GF-D8 (cell line): ENCODE measurements at places on chromosomes 1 and 21.
A peak's percentile ranks its signal among the peaks of the same experiment; 100 is the strongest.

DNA sequence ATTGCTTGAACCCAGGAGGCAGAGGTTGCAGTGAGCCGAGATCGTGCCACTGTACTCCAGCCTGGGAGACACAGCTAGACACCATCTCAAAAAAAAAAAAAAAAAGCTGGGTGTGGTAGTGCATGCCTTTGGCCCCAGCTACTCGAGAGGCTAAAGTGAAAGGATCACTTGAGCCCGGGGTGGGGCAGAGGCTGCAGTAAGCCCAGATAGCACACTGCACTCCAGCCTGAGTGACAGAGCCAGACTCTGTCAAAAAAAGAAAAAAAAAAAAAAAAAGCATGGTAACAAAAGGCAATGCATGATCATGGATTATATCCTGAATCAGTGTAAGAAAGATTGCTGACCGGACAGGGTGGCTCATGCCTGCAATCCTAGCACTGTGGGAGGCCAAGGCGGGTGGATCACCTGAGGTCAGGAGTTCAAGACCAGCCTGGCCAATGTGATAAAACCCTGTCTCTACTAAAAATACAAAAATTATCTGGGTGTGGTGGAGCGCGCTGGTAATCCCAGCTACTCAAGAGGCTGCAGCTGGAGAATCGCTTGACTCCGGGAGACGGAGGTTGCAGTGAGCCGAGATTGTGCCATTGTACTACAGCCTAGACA lies 76.3 kb downstream of the RUSC1 start:
- no peak for DNase-seq

DNA sequence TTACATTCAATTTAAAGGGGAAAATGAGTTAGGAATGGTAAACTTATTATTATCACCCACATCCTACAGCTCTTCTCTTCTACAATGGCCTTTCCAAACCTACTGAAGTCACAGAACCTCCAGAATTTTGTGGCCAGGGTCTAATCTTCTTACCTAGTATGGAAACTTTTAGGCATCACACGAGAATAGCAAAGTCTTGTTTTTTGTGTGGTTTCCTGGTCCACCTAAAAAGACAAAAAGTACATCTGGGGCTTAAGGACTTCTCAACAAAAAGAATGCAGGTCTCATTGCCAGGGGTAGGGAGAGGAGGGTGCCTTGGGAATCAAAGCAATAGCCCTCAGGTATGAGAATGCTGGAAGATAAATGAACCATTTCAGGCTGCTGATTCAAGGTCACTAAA lies 345.3 kb downstream of the LMX1A start:
- no peak for DNase-seq

GRCh38 chr1:9294910-9295636 lies 2.4 kb downstream of the SPSB1 start:
- DNase-seq, result no peak

- DNase-seq, result no peak
These were observed 170.0 kb upstream of the L1TD1 start for GRCh38 chr1:62024690-62025089.

DNA sequence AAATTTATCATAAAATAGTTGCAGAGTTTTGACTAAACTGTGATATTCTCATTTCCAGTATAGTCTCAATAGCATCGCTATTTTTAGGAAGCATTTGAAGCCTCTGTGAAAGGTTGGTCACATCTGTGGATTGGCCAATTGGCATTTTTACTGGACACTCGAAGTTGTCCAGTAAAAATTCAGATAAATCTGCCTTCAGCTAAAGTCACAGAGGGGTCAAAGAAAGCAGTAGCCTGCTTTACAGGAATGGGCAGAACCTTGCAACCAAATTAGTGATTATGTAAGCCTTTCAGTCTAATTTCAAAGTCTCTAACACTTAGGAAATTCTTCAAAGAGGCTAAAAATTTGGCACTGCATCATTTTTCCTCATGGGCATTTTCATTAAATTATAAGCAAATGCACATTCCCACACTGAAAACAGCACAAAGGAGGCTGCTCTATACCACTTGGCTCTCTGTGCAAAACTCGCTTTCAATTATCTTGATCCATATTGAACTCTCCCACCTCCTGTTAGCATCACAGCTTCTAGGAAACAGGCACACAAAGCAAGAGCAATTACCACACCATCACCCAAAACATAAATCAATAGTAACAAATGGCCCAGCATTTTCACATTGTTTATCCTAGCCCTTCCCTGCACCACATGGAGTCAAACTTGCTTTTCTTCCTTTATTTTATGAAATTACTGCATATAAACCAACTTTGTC lies 318.5 kb upstream of the DUSP10 start:
- DNase-seq, result no peak

DNA sequence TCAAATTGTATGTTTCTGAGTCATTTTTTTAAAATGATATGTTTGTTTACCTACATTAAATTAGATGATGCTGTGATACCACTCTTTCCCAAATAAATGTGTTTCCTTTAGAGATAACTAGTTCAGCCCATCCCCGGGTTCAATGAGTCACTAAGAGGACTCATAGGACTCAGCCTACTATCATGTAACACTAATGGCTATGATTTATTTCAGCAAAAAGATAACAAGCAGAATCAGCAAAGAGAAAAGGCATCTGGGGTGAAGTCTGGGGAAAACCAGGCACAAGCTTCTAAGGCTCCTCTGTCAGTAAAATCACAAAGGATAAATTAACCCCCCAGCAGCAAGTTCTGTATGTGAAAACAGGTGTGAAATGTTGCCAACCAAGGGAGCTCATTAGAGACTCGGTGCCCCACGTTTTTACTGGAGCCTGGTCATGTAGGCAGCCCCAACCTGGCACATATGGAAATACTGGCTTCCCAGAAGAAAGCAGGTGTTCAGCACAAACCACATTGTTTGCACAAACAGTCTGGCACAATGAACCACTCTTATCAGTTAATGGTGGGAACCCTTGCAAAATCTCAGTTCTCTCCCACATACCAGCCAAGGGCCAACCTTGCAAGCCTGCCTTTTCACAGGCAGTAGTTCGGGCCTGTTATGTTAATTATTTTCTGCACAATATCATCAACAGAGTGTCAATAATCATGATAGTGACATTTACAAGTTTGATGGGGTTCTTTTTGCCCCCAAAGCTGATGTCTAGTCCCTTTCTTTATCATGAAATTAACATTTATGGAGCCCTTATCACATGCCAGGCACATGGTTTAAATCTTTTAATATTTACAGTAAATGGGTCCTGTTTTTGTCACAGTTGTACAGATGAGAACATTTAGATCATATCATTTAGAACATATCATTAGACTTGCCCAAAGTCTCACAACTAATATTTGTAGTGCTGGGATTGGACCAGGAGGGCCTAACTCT lies 23.1 kb upstream of the CNN3 start:
- peak; percentile 21 for DNase-seq

- no peak for DNase-seq
These were observed 55.2 kb downstream of the IRF2BP2 start for GRCh38 chr1:234554698-234555311.

- DNase-seq, result no peak
These were observed 156.1 kb downstream of the LIPI start for GRCh38 chr21:14054682-14055081.

- no peak for DNase-seq
These were observed 76.9 kb downstream of the RAP1GAP start for GRCh38 chr1:21592086-21592865.

DNA sequence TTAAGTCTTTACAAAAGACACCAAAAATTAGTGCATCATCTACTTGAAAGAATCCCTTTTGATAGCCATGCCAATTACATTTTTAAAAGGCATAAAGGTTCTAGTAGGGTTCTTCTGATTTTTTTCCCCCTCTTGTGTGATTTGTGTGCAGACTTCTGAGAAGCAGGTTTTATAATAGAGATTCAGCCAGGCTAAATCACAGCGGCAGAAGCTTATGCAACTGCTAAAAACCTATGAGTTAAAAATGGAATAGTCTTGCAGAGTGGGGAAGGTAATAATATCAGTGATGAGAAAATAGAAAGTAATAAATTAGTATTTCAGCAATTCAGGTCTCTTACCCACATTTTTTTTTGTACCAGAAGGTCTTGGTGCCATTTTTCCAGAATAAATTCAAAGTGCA lies 17.7 kb downstream of the STUM start:
- no peak for DNase-seq

- no peak for DNase-seq
These were observed 608.3 kb upstream of the ZP4 start for GRCh38 chr1:238499021-238499420.

DNA sequence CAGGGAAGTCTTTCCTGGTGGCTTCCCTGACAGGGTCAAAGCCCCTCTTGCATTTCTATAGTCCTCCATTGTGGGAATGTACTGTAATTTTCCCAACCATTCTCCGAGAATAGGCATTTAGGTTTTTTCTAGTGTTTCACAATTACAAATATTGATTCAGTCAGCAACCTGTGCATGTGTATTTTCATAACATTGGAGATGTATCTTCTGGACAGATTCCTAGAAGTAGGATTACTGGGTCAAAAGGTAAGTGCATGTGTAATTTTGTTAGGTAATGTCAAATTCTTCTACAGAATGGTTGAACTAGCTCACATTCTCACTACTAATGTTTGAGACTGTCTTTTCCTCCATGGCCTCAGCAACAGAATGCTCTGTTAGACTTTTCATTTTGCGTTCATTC lies 8.3 kb upstream of the PLA2G2A start:
- DNase-seq, result no peak

DNA sequence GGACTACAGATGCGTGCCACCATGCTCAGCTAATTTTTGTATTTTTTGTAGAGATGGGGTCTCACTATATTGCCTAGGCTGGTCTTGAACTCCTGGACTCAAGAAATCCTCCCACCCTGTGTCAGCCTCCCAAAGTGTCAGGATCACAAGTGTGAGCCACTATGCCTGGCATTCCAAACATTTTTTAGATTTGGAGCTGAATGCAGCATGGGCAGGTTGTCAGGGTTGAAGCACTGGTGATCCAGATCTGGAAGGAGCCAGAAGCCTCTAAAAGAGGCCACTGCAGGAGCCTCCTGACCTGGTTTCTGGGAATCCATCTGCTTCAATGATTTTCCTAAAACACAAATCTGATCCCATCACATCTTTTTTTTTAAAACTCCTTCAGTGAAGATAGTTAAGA lies 1.8 kb upstream of the CTPS1 start:
- DNase-seq, result no peak

- DNase-seq, result no peak
These were observed 78.6 kb upstream of the ACTL8 start for GRCh38 chr1:17676387-17677060.

GRCh38 chr1:204390751-204391466 lies 20.7 kb downstream of the PPP1R15B start:
- peak; percentile 12 for DNase-seq

- DNase-seq, result no peak
These were observed 7.3 kb upstream of the CLSPN start for GRCh38 chr1:35777109-35777508.

GRCh38 chr1:176119549-176119948 lies 87.5 kb downstream of the COP1 start:
- no peak for DNase-seq

GRCh38 chr1:177589166-177589565 lies 380.7 kb downstream of the SEC16B start:
- DNase-seq, result no peak

DNA sequence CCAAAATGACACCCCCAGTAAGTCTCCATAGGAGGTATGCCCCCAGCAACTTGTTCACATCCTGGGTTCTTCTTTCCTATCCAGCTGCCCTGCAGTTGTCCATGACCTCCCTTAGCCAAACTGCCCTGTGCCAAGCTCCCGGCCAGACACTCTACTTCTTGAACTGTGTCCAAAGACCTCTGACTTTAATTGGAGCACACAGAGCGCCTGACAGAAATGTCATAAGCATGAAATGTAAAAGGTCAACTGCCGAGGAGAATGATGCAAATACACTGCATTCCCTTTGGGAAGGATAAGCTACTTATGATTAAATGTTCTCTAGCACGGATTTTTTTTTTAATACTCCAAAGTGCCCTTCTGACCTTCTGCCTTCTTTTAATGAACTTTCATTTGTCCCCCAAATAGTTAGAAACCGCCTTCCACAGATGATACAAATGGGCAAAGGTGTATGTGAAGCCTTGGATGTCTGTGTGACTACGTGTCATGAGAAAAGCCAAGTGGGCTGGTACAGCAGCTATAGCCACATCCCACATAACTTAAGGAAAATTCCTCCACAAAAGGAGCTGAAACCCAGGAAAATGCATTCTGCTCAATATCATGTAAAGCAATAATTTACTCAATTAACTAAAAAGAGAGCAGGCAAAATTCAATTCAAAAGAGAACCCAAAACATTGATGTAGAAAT lies 26.8 kb downstream of the PALMD start:
- DNase-seq, result no peak

DNA sequence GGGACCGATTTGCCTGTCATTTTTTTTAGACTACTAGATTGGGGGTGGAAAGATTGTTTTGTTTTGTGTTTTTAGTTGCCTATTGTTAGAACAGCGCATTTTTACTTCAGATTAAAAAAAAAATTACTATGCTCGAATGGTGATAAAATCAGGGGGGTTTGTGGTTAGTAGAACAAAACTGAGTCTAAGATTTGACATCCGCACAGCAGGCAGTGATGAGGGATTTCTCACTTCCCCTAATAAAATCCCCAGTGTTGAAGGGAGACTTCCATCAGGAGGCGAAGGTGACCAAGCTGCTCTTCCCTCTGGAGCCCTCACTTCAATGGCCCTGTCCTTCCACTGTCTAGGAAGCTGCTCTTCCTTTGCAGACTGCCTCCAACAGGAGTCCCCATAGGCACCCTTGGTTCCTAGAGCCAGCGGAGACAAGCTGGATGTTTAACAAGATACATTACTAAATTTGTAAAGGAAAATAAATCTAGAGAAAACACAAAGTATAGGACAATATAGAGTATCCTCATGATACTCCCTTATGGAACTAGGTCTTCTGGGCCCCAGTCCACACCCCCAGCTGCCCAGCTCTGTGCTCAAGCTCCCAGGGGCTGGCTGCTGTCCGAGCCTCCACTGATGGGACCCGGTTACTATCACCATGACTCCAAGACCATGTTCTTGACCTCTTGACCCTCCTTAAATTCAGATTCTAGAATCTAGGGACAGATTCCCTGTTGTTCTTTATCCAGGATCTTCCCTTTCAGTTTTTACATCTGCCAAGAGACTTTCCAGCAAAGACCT lies 31.0 kb downstream of the TENT5C start:
- DNase-seq, result no peak
